ENCODE measurements at places on chromosomes 4 and X. TPM values are rescaled to one million over a fixed set of nuclear protein-coding genes. Genes with fewer than 3 reads are reported as not detected.

- DNase-seq = peak; percentile 91
Observed at GRCh38 chrX:153667956-153668396, 5.6 kb downstream of the PNCK start.

GRCh38 chrX:70421618-70422017, 1.5 kb upstream of the GDPD2 start:
- DNase-seq = no peak

DNA sequence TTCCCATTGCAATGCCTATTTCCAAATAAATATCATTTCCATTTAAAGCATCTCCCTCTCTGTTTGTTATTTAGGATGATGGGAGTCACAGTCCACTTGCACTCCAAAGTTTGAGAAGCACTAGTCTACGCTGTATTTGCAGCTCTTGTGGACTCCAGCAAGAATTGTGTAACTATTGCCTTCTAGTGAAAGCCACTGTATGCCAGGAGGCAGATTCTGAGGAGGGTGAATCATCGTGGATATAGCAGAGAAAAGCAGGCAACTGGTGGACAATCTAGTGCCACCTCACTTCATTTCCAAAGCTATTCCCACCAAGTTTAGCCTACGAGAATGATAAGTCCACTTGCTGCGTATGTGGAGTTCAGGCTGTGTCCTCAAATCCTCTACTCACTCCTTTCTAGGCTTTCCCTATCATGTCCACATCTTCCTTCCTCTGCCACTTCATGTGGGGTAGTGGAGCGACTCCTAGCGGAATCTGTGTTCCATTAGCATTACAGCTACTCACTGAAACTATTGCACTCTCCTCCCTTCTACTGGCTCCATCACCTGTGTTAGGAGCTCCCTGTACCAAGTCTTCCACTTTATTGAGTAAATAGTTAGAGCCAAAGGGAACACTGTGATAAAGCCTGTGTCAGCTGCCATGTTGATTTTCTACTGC, 501.8 kb upstream of the GALNT7 start:
- no peak for DNase-seq

DNA sequence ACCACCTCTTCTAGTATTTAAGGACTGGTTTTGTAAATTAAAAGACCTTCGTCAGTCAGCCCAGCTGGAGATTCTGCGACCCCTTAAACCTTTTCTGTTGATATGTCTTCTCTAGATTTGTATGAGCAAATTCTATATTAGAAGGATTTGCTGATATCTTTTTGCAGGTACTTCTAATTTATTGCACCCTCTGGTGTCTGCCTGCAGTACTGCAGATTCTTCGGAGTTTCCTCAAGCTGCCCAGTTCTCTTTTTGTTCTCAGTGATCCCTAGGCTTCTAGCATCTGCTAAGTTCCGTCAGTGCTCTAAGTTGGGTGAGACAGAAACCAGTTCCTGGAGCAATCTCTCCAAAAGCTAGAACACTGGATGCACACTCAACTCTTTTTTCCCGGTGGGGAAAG, 545.2 kb downstream of the C4orf33 start:
- DNase-seq = peak; percentile 68

DNA sequence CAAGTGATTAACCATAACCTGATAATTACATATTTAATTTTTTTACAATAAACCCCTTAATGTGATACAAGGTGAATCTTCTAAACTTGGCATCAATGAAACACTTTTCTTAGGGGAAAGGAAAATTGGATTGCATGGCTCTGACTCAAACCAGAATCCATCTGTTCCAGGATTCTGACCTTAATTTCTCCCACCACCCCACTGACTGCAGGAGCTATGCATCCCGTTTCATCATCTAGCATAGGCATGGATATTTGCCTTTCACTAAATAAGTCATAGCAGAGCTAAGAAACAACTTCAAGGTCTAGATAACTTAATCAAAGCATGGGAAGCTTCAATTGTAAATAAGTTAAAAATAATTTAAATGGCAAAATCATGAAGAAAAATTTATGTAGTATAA, 156.3 kb downstream of the BTC start:
- no peak for DNase-seq

The LPAR4 gene
- 0.47 TPM for total RNA-seq

- no peak for DNase-seq
Observed at GRCh38 chr4:1021386-1022050, 10.1 kb downstream of the FGFRL1 start.

DNA sequence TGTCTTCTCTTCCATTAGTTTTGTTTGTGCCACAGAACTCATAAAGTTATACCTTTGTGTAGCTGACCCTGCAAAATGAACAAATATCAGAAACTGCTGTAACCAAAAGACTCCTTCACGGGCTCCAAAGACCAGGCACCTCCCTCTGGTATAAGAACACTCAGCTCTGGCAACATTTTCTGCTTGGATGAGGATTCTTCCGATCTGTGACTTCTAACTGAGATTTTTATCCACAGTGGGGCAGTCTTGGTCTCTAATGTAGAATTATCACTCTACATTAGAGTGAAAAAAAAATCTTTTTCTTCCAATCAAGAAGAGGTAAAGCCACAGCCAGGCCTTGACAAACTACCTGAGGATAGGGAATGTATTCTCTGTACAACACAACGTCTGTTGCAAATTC, 38.5 kb upstream of the PRSS48 start:
- peak; percentile 20 for DNase-seq

The SPON2 gene
- total RNA-seq = 403 TPM

DNA sequence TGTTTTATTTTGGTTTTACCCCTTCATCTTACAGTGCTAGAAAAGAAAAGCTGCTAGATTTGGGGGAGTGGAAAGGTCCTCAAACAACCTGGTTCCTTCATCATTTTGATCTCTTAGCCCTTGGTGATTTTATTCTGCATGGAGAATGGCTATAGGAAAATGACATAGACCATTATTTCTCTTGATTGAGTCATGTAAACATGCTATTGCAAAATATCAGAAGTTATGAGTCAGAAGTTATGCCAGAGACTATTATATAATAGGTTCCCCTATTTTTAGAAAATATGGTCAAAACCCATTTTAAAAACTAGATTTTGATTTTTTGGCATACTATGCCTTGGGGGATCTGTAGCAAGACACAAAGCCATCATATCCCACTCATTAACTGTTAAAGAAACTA, 83.7 kb upstream of the FAM9C start:
- DNase-seq = no peak

- no peak for DNase-seq
Observed at GRCh38 chr4:80065601-80066000, 7.4 kb downstream of the ANTXR2 start.

GRCh38 chr4:86522349-86522748, 71.8 kb upstream of the PTPN13 start:
- DNase-seq = no peak

All from hepatocyte (in vitro differentiated cells).